HCT116 (cell line): ENCODE measurements at places on chromosomes 3 and 15.

DNA sequence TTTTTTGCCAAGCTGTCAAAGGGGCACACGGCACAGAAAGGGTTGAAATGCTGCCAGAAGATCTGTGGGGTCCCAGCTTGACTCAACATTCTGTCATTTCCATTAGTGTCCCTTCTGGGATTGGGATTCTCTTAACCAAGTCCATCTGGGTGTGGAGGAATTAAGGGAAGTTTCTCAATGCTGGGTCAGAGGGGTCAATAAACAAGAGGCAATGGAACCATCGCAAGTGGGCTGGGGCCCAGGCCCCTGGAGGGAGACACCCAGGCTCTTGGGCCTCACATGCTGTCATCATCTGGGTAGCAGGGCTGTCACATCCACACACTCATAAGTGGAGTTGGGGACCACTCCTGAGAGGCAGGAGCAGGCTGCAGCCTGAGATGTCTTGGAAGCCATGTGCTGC lies 8.1 kb upstream of the APOD start:
- no peak overlapping the region for H3K27ac ChIP-seq
- DNase-seq: no peak
- no peaks in the 10 kb centered on the region for H3K27me3 ChIP-seq
- H3K4me1 ChIP-seq: no peaks in the 10 kb centered on the region
- H3K36me3 ChIP-seq: no peaks in the 10 kb centered on the region

DNA sequence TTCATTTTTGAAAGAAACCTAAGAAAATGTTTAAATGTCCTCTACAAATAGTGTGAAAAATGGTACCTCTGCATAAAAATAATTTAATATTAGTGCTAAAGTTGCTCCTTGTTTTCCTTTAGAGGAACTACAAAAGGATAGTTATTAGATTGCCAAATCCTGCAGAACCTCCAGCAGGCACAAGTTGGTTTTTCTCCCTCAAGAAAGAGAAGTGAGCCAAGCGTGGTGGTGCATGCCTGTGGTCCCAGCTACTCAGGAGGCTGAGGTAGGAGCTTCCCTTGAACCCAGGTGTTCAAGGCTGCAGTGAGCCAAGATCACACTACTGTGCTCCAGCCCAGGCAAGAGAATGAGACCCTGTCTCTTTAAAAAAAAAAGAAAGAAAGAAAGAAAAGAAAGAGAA lies 85.1 kb upstream of the TSEN2 start:
- no peak overlapping the region for H3K4me3 ChIP-seq
- H3K36me3 ChIP-seq: no peaks in the 10 kb centered on the region
- H3K27me3 ChIP-seq: no peaks in the 10 kb centered on the region
- H3K27ac ChIP-seq: no peak overlapping the region
- DNase-seq: no peak
- H3K4me1 ChIP-seq: peaks cover 9% of the 10 kb centered on the region

- no peak overlapping the region for H3K4me3 ChIP-seq
- H3K27me3 ChIP-seq: peaks cover 27% of the 10 kb centered on the region
- H3K27ac ChIP-seq: no peak overlapping the region
- no peaks in the 10 kb centered on the region for H3K4me1 ChIP-seq
- DNase-seq: no peak
Measured at GRCh38 chr3:8365541-8365940, 136.1 kb upstream of the LMCD1 start.

- H3K27ac ChIP-seq: no peak overlapping the region
- H3K27me3 ChIP-seq: no peaks in the 10 kb centered on the region
- H3K36me3 ChIP-seq: no peaks in the 10 kb centered on the region
- H3K4me3 ChIP-seq: no peak overlapping the region
- 0 out of 2 replicates have a peak, but pooled peaks cover 2% of the 10 kb centered on the region for H3K4me1 ChIP-seq
Measured at GRCh38 chr15:65211482-65211982, 259 bp upstream of the CILP start.

DNA sequence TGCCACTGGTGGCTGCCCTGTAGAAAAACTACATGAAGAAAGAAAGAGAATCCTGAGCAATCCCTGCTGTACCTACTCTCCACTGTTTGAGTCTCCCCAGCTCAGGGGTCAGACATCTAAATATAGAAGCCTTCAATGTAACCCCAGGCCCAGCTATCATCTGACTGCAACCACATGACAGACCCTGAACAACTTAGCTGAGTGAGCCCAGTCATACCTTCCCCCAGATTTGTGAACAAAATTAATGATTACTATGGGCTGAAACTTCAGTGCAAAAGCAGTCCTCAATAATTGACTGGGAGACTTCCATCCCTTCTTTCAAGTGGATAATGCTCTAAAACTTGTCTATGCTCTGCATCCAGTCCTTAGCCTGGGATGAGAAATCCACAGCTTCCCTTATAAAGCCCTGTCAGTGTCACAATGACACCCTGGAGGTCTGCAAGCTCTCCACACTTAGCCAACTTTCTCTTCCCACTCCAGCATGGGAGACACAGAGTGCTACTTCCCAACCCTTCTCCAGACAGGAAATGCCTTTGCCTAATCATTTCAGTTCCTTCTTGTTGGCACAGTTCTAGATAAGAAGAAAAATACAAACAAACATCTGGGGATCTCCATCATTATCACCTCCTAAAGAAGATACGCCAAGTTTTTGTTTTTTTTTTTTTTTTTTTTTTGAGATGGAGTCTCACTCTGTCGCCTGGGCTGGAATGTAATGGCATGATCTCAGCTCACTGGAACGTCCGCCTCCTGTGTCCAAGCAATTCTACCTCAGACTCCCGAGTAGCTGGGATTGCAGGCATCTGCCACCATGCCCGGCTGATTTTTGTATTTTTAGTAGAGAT lies 198.5 kb upstream of the GADL1 start:
- H3K4me3 ChIP-seq: no peak overlapping the region
- no peak for DNase-seq
- no peaks in the 10 kb centered on the region for H3K36me3 ChIP-seq
- no peaks in the 10 kb centered on the region for H3K27me3 ChIP-seq

DNA sequence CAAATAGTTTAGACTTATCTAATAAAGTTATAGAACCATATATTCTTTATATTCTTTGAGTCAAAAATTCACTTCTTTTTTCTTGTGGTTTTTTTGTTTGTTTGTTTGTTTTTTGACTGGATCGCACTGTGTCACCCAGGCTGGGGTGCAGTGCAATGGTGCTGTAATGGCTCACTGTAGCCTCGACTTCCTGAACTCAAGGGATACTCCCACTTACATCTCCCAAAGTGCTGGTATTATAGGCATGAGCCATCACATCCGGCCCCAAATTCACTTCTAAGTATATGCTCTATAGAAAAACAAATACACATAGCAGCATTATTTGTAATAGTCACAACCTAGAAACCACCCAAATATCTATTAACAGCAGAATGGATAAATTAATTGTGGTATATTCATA lies 13.7 kb upstream of the SLTM start:
- no peaks in the 10 kb centered on the region for H3K27me3 ChIP-seq
- DNase-seq: no peak
- H3K4me3 ChIP-seq: no peak overlapping the region
- no peaks in the 10 kb centered on the region for H3K36me3 ChIP-seq
- H3K27ac ChIP-seq: no peak overlapping the region

- H3K4me1 ChIP-seq: no peaks in the 10 kb centered on the region
- no peak overlapping the region for H3K4me3 ChIP-seq
- no peaks in the 10 kb centered on the region for H3K36me3 ChIP-seq
- no peaks in the 10 kb centered on the region for H3K27me3 ChIP-seq
- H3K27ac ChIP-seq: no peak overlapping the region
- DNase-seq: no peak
Measured at GRCh38 chr3:3806092-3806491, 6.9 kb downstream of the LRRN1 start.

GRCh38 chr3:8775181-8775580 lies 5.8 kb upstream of the OXTR start:
- no peaks in the 10 kb centered on the region for H3K4me1 ChIP-seq
- H3K27me3 ChIP-seq: no peaks in the 10 kb centered on the region; the same call in 1 of the 2 replicates
- H3K4me3 ChIP-seq: no peak overlapping the region
- no peak for DNase-seq
- no peak overlapping the region for H3K27ac ChIP-seq

DNA sequence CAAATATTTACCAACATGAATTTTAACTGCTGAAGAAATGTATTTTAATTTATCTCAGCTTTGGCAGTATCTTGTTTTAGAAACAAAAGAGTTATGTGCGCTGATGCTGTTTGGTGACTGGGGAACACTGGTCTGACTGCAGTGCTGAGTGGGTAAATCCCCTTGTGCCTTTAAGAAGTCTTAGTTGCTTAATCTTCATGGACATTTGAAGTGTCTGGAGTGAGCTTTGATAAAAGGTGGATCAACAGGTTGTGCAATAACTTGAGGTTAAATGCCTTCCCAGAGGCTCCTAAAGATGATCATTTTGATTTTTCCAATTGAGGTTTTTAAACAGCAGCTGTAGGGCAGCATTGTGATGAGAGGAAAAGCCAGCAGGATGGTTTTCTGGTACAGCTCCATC lies 68.7 kb downstream of the TP63 start:
- H3K27ac ChIP-seq: no peak overlapping the region
- no peak overlapping the region for H3K4me3 ChIP-seq
- no peaks in the 10 kb centered on the region for H3K36me3 ChIP-seq

GRCh38 chr15:73333001-73333400 lies 35.8 kb downstream of the HCN4 start:
- no peak for DNase-seq
- H3K36me3 ChIP-seq: no peaks in the 10 kb centered on the region
- no peak overlapping the region for H3K27ac ChIP-seq
- H3K27me3 ChIP-seq: no peaks in the 10 kb centered on the region
- no peak overlapping the region for H3K4me3 ChIP-seq

DNA sequence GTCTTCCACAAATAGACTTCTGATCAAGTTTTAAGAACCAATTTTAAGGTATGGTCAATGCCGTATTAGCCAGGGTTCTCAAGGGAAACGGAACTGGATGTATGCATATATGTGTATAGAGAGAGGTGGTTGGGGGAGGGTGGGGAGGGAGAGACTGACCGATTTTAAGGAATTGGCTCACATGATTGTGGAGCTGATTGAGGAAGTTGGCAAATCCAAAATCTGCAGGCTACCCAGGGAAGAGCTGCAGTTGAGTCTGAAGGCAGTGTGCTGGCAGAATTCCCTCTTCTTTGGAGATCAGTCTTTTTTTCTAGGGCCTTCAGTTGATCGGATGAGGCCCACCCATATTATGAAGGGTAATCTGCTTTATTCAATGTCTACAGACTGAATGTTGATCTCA lies 40.8 kb upstream of the SPRED1 start:
- H3K36me3 ChIP-seq: no peaks in the 10 kb centered on the region
- H3K4me1 ChIP-seq: no peaks in the 10 kb centered on the region
- DNase-seq: no peak
- no peak overlapping the region for H3K4me3 ChIP-seq
- H3K27me3 ChIP-seq: 0 out of 2 replicates have a peak, but pooled peaks cover 3% of the 10 kb centered on the region

DNA sequence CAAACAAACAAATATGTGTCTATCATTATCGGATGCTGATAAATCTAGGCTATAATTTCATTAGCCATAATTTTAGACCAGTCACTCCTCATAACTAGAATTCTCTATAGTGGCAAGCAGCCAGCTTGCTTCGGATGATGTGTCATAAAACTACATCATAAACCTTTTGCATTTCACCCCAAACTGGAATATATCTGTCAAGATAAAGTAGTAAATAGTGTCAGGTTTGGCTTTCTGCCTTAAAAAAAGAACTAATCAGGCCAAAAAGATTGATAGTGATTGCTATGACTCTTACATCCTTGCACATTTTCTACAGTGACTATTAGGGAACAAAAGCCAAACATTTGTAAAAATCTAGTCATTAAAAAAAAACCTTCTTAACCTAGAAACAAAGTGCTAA lies 51.0 kb downstream of the DPPA2 start:
- DNase-seq: no peak
- no peak overlapping the region for H3K27ac ChIP-seq
- no peaks in the 10 kb centered on the region for H3K4me1 ChIP-seq
- H3K4me3 ChIP-seq: no peak overlapping the region
- no peaks in the 10 kb centered on the region for H3K36me3 ChIP-seq

DNA sequence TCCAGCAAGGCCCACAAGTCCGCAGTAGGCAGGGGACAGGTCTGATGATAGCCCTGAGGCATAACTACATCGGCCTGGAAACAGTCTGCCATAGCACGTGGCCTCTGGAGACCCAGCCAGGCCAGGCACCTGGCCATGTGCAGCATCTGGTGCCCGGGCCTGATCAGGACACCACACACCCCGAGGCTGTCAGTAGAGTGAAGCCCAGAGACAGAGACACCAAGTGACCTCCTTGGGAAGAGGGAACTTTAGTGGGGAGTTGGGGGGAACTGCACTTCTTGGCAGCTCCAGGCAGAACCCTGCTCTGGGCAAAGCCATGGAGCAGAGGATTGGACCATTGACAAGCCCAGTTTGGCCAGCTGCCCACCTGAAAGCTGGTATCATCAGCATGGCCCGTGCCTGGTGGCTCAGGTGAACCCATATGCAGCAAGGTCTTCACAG lies 1.2 kb downstream of the SHISA5 start:
- peaks cover 41% of the 10 kb centered on the region for H3K4me1 ChIP-seq
- no peaks in the 10 kb centered on the region for H3K27me3 ChIP-seq
- no peaks in the 10 kb centered on the region for H3K36me3 ChIP-seq
- no peak overlapping the region for H3K4me3 ChIP-seq
- peak overlapping the region; percentile 72; the same call in 1 of the 2 replicates for H3K27ac ChIP-seq

GRCh38 chr3:104856741-104857140 lies 510.0 kb upstream of the ALCAM start:
- H3K27ac ChIP-seq: no peak overlapping the region
- no peaks in the 10 kb centered on the region for H3K27me3 ChIP-seq
- no peaks in the 10 kb centered on the region for H3K4me1 ChIP-seq
- H3K4me3 ChIP-seq: no peak overlapping the region
- no peaks in the 10 kb centered on the region for H3K36me3 ChIP-seq
- DNase-seq: no peak

GRCh38 chr15:48627260-48627940 lies 18.1 kb downstream of the FBN1 start:
- H3K4me3 ChIP-seq: no peak overlapping the region
- H3K27ac ChIP-seq: no peak overlapping the region
- no peaks in the 10 kb centered on the region for H3K4me1 ChIP-seq
- DNase-seq: no peak
- no peaks in the 10 kb centered on the region for H3K36me3 ChIP-seq

DNA sequence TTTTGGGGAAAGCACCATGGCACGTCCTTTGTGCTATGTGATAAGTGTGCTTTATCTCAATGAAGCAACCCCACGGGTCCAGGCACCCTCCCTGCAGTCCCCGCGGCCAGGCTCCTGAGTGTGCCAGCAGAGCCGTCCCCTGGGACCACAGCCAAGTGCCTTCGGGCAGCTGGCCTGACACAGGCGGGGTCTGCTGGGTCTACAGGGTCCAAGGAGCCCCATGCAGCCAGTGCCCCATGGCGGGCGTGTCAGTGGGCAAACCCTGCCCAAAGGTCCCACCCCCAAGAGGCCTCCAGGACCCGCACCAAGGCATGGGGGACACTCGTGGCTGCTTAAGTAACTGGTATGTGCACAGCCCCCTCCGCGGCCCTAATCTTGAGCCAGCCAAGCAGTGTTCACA lies 35.3 kb downstream of the KLHL25 start:
- no peaks in the 10 kb centered on the region for H3K36me3 ChIP-seq
- H3K27me3 ChIP-seq: no peaks in the 10 kb centered on the region
- no peak overlapping the region for H3K27ac ChIP-seq
- H3K4me1 ChIP-seq: no peaks in the 10 kb centered on the region
- no peak for DNase-seq
- no peak overlapping the region for H3K4me3 ChIP-seq

GRCh38 chr3:78277801-78278200 lies 1237.9 kb downstream of the ROBO2 start:
- no peaks in the 10 kb centered on the region for H3K4me1 ChIP-seq
- no peak overlapping the region for H3K4me3 ChIP-seq
- DNase-seq: no peak
- no peak overlapping the region for H3K27ac ChIP-seq
- no peaks in the 10 kb centered on the region for H3K36me3 ChIP-seq
- H3K27me3 ChIP-seq: no peaks in the 10 kb centered on the region
